ENCODE measurements at places on chromosomes 2 and 18.

GRCh38 chr18:1965541-1965940 is 605.8 kb downstream of the METTL4 start:
- no peak for DNase-seq

DNA sequence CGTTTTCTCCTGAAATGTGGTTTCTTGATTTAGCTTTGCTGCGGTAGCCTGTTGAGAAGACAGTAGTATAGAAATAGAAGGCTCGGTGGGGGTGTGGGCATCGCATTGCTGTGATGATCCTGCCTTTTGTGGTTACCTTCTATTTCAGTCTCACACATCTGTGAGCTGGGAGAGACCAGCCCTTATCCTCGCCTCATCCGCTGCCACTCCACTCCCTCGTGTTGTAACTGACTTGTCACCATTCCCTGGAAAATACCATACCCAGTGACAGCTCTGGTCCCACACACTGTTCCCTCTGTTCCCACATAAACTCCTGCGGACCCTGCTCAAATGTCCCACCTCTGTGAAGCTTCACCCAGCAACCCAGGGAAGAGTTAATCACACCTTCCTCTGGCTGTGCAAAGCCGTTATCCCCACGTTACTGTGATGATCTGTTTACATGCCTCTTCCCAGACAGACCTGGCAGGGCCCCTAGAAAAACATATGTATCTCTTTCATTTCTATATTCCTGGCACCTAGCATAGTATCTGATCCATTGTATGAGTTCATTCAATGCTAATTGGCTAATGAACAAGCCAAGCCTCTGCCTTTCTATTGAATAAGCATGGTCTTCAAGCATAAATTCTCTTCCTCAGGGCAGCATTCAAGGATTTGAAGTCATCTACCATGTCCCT is 114.6 kb downstream of the MAPK4 start:
- no peak for DNase-seq

- peak; percentile 55 for DNase-seq
Observed at GRCh38 chr2:56770490-56770889, 586.7 kb downstream of the CCDC85A start.

- DNase-seq = no peak
Observed at GRCh38 chr2:13240789-13241487, 524.2 kb downstream of the TRIB2 start.

- no peak for DNase-seq
Observed at GRCh38 chr2:11079136-11079824, 76.0 kb upstream of the SLC66A3 start.

DNA sequence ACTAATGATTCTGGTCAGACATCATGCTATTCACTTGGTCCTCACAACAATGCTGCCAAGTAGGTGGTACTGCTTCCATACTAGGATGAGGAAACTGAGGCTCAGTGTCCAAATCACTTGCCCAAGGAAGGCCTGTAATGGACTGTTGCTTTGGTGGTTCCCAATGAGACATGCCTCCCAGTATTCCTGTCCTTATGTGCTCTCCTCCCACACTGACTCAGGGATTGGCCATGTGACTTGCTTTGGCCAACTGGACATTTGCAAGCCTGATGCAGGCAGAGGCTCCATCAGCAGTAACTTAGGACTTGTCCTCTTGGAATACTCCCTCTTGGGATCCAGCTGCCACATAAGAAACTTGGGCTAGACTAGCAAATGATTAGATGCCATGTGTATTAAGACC is 3.0 kb downstream of the FBXO41 start:
- no peak for DNase-seq

- DNase-seq = peak; percentile 72
Observed at GRCh38 chr18:58529714-58530354, 99.1 kb downstream of the ALPK2 start.

GRCh38 chr18:48454261-48454757 is 45.1 kb upstream of the ZBTB7C start:
- DNase-seq = no peak

DNA sequence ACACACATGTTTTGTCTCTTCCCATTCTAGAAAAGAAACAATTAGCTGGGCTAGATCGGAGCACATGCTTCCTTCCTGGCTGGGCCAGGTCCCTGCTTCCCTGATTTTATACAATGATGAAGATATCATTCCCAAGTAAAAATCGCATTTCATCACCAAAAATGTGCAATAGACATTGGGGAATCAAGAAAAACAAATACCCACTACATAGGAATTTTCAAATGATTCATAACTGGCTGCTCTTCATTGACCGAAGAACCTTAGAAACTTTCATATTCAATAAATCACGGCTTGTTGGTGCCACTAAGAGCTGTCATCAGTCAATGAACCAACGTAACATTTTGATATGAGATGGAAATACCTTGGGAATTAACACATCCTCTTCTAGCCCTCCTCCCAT is 373.6 kb upstream of the TRIB2 start:
- peak; percentile 27 for DNase-seq

DNA sequence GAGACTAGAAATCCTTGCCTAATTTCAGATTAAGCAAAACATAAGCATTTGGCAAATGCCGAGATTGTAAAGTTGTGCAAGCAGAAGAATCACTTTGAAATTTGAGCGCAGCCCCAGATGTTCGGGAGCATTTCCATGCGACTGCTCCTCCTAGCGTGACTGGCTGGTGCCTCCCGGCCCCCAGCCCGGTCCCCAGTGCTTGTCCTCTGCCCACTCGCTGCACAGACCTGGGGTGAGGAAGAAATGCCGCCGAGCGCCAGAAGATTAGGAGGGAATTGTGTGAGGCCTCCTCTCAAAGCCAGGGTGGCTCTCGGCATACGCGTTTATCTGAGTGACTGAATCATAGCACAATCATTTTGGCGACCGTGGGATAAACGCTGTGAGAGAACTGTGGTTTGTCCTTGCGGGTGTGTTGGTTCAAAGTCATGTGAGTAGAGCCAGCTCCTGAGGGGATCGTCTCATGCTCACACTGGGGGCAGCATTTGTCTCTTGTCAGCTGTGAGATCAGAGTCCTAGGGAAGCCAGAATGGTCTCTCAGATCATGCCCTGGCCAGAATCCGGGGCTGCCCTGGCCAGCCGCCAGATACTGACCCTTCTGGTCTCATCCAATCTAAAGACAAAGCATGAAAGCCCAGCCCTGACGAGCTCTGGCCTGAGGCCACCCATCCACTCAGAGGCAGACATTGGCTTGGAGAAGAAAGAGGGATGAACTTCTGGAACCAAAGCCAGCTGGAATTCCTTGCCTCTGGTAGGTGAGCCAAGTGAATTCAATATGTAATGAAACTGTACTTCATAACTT is 189.3 kb downstream of the SH3RF3 start:
- DNase-seq = peak; percentile 89

- DNase-seq = no peak
Observed at GRCh38 chr2:118737684-118738083, 109.8 kb downstream of the EN1 start.

GRCh38 chr2:150127346-150127990 is 360.0 kb downstream of the RND3 start:
- DNase-seq = no peak

GRCh38 chr18:54964741-54965140 is 5.5 kb upstream of the CCDC68 start:
- no peak for DNase-seq

GRCh38 chr2:215356334-215356947 is 44.6 kb downstream of the ATIC start:
- DNase-seq = no peak

- DNase-seq = peak; percentile 86
Observed at GRCh38 chr2:38462121-38462661, 85.1 kb upstream of the ATL2 start.

- no peak for DNase-seq
Observed at GRCh38 chr2:65357959-65358294, 74.5 kb downstream of the SPRED2 start.

DNA sequence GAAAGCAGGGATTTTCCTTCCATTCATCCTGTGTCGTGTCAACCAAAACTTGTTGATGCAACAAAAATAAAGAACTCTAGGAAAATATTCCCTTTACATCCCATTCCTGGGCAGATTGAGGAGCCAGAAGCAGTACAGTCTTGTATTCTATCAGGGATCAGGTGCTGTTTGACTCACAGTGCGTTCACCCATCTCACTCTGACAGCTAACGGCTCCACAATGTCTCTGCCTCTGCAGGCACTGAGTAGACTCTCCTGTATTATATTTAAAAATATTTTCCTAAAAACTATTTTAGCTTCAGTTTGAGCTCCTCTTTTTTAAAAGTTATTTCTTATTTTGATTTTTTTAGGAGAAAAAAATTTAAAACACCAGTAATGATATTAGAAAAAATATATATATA is 600.6 kb upstream of the SALL3 start:
- no peak for DNase-seq

DNA sequence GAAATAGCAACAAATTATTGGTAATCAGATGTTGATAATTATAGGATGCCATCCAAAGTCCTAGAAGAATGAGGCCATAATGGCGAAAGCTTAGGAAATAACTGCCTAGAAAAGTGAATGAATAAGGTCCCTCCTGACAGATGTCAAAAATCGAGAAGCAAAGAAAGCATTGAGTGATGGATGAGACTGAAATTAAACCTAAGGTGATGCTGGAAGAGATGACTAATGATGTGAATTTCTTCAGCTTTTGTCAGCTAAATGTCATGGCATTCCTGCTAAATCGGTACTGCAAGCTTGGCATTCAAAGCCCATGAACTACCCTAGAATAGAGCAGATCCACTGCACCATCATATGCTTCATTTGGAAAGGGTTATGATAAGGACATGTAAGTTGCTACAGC is 74.8 kb upstream of the RGPD4 start:
- DNase-seq = no peak

- DNase-seq = no peak
Observed at GRCh38 chr2:65388596-65389390, 43.6 kb downstream of the SPRED2 start.

GRCh38 chr18:55234366-55235093 is 275.3 kb upstream of the CCDC68 start:
- DNase-seq = peak; percentile 80

DNA sequence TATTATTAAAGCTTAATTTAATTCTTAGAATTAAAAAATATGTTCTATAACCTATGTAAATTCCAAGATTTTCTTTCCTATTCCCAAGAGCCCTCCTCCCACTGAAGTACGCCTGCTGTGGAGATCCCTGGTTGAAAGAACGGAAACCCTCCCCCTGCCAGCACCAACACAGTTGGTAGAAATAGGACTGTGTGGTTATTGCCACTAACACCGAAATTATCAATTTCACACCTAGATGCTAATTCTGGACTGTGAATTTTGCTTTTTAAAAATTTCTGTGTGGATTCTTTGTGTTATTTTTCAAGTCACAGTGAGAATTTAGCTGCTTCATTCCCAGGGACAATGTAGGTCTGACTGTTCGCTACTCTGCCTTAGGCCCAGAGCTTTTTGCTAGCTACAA is 305.8 kb upstream of the HNMT start:
- no peak for DNase-seq

DNA sequence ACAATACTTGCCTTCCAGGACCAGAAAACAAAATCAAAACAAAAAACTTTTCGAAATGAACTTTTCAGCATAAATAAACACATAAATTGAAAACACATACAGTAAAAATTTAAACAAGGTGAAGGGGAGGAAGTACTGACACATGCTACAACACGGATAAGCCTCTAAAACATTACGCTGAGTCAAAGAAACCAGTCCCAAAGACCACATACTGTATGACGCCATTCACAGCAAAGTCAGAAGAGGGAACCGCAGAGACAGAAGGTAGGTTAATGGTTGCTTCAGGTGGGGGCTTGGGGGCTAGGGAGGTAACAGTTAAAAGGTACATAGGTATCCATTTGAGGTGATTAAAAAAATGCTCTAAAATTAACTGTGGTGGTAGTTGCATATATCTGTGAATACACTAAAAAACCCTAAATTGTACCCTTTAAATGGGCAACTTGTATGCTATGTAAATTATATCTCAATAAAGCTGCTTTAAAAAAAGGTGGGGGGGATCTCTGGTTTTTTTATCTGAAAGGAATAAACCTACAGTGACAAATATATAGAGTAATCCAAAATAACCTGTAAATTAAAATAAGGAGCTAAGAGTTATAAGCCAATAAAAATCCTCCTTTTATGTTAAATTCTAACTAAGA is 7.1 kb downstream of the COX7A2L start:
- DNase-seq = no peak

DNA sequence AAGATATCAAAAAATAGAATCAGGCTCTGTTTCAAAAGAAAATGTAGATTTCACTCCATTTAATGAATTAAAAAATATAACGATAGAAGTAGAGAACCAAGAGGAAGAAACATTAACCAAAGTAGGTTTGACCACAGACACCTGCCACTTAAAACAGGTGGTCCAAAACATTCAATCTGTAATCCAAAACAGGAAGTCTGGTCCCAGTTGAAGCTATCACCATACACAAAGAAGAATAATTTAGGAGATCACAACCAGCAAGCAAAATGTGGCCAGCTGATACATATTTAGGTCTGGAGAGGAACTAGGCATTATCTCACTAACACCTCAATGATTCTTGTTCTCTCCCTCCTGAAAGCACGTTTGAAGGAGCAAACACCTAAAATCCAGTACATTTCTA is 73.1 kb downstream of the FTCDNL1 start:
- DNase-seq = no peak
